Hematopoietic multipotent progenitor cell (in vitro differentiated cells): ENCODE measurements at places on chromosomes 7 and 10.
A peak's percentile ranks its signal among the peaks of the same experiment; 100 is the strongest.

DNA sequence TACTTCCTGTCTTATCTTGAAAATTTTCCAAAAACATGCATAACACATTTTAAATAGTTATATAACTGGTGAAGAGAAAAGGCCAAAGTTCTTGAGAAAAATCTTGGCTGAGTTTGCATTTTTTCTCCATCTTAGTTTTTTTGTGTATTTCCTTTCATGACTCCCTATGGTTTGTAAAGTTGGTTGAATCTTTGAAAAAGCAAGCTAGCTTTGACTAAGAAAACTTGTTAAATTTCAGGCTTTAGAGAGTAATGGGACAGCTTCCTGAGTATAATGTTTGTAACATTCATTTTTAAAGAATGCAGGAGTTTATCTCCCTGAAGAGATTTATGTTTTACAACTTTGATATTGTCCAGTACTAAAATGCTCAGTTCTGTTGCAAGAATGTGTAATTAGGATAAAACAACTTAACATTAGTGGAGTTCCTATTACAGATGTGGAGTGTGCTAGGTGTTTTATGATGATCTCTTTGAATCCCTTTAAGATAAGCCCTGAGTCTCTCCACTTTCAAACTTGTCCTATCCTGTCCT, 11.1 kb upstream of the HERPUD2 start:
- no peak for DNase-seq

DNA sequence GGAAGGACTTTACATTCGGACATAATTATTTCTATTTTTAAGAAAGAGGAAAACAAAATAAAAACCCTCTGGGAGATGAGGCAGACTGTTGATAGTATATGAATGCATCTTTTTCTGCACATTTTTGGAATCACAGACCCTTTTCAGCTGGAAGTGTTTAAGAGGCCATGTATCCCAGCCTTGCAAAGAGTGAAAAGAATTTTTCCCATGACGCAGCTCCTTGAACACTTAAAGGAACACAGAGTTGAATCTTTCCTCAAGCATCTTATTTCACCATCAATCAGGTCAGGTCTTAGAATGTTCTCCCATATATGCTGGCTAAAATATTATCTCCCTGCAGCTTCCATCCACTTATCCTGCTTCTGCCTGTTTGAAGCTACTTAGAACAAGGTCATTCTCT, 45.9 kb upstream of the PAPSS2 start:
- DNase-seq: no peak

- no peak for DNase-seq
Measured at GRCh38 chr10:8600192-8600591, 545.7 kb downstream of the GATA3 start.

- no peak for DNase-seq
Measured at GRCh38 chr7:121271916-121272315, 56.9 kb upstream of the WNT16 start.

DNA sequence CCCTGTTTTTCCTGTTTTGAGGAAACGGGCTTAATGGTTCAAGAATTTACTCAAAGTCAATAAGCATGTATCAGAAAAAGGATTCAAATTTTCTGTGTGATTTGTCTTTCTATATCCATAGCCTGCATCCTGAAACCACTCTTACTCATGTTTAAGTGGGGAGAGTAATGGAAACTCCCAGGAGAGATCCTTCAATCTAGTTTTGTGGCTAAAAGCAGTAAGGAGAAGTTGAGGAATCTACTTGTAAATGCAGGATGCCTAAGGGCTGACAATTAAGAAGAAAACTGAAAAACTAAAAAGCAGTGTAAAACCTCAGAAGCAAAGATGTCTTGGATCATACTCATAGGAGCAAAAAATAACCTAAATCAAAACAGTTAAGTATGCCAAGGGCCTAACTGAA, 68.1 kb upstream of the GRID1 start:
- no peak for DNase-seq

DNA sequence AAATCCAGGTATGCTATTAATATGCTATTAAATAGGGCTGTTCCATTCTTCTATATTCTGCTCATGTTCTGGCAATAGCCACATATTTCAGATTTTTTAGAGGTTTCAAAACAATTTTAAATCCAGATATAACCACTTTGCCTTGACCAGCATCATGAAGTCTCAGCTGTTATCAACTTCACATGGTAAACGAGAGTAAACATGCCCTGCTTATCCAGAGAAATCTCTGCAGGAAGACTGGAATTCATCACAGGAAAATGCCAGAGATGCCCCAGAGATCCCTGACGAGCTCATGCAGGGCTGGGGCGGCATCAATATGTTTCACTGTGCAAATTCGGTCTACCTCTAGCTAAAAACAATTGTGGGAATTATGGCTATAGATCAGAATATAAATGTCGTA, 126.5 kb downstream of the FANK1 start:
- DNase-seq: no peak

- no peak for DNase-seq
Measured at GRCh38 chr10:123536176-123536845, 129.8 kb upstream of the GPR26 start.

DNA sequence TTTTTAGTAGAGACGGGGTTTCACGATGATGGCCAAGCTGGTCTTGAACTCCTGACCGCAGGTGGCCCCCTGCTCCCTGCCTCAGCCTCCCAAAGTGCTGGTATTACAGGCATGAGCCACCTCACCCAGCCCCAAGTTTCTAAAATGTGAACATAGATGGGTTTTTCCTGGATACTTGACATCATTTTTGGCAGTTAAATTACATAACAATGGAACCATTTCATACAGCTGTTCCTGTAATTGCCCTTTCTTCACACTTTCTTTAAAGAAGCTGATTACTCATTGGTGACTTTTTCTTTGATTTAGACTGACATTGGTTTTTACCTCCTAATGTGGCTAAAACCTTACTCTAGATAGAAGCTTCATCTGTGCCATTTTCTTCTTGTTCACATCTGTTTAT, 5.9 kb downstream of the ZKSCAN1 start:
- peak; percentile 21 for DNase-seq

DNA sequence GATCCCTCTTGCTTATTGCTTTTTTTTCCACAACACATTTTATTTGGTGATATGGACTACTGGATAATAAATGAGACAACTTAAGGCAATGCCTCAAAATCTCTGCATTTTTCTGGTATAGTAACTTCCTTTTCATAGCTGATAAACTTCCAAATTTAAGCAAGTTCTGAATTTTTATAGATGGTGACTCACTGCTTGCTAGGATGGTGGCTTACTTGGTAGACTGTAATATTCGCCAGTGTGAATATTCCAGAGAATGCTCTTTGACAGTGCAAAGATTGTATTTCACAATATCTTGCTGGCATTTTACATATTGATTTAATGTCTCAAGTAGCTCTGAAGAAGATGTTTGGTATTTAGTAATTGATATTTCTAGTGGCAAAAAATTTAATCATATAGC, 472.4 kb downstream of the TFEC start:
- no peak for DNase-seq

DNA sequence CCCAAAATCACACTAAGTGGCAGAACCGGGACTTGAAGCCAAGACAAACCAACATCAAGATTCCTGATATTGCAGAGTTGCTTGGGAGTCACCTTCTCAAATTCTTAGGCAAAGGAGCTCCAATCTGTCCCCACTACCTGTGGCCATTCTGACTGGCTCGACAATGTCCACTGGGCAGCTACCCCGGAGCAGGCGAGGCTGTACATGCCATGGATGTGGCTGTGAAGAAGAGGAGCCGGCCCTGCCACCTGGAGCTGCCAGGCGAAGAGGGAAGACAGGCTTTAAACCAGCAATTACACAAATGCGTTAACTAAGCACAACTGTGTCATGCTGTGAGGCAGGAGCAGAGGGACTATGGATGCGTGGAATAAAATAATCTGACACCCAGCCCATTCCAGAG, 18.1 kb downstream of the CAMK2G start:
- DNase-seq: no peak

DNA sequence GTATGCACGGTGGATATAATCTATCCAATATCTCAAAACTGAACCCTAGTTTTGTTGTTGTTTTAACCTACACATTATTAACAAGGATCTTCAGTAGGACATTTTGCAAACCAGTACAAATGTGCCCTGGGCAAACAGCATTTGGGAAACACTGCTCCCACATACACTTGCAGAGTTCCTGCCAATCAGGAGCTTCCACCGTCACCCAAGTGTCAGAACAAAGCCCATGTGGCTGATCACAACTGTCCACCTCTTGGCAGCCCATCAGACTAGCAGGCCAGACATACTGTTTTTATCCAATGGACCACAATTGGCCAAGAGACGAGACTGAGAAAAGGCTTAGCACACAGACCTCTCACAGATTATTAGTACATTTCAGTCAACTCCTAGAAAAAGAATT, 200.4 kb downstream of the FAM107B start:
- no peak for DNase-seq

DNA sequence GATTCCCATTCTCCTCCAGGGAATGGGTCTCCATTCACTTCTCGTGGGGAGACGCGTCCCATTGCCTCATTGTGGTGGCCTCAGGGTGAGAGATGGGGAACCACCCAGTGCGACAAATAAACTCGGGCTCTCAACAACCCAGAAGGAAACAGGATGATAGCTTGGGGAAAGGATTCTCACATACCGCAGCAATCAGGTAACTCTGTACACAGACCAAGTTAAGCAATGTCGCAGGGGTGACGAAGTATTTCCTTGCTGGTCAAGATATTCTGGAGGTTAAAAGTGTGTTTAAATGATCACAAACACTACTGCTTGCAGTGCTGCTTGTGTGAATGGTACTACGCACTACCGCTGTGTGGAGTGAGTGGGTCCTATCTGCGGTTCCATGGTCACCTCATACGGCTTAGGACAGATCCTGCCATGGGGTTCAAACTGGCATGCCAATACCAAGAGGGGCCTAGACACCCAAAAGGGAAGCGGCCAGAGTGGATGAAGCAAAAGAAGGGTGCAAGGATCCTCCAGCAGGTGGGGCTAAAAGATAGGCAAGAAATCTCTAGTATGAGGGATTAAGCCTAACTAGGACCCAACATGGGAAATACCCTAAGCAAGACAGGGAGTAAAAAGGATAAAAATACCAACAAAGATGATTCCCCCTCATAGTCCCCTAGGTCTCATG, 143.8 kb upstream of the TMEM106B start:
- peak; percentile 56 for DNase-seq

DNA sequence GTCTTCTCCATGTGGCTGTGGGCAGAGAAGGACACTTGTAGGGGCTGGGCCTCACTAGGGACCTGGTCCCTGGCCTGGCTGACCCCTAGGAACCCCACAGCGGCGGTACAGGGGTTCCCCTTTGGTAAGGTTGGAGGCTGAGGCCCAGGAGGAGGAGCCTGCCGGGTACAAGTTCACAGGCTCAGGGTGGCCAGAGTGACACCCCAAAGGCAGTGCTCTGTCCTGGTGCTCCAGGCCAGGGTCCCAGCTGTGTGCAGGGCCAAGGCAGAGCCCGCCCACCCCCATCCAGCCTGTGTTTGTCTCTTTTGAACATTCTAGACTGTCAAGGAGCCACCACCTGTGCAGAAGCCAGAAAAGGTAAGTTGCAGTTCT, 23.3 kb downstream of the ANTXRL start:
- no peak for DNase-seq
